Nasal cavity respiratory epithelium epithelial cell of viscerocranial mucosa (primary cell): ENCODE measurements at places on chromosomes 2 and 18. TPM values are rescaled to one million over a fixed set of nuclear protein-coding genes. Genes with fewer than 3 reads are reported as not detected.

Gene TNFAIP6
- total RNA-seq = not detected in 2 replicates

Gene AGXT
- not detected in 2 replicates for total RNA-seq

Gene AMER3
- not detected in 2 replicates for total RNA-seq

Gene UGT1A7
- total RNA-seq = under 0.01 and 1.3 TPM in 2 replicates

Gene RNU2-63P
- 51.9 TPM in 1 of 2 replicates, not detected in the other for total RNA-seq

Gene LRATD1
- total RNA-seq = 25.7 and 27.0 TPM in 2 replicates

Gene CTNNA2
- total RNA-seq = not detected in 2 replicates

Gene VIT
- not detected in 2 replicates for total RNA-seq

Gene ANKRD62
- total RNA-seq = under 0.01 TPM in 1 of 2 replicates, not detected in the other

Gene MFSD2B
- total RNA-seq = 0.07 TPM in 1 of 2 replicates, not detected in the other

Gene ATP6V1B1
- 0.21 and 0.34 TPM in 2 replicates for total RNA-seq

Gene BCL2
- total RNA-seq = 1.4 and 1.8 TPM in 2 replicates

Gene TLX2
- not detected in 2 replicates for total RNA-seq

Gene TTN
- total RNA-seq = under 0.01 TPM in 2 replicates

Gene DSG1
- 0.07 and 4.4 TPM in 2 replicates for total RNA-seq

Gene LGALSL
- total RNA-seq = 17.7 and 36.9 TPM in 2 replicates

Gene NEB
- total RNA-seq = 0.68 and 3.3 TPM in 2 replicates

Gene DOK6
- 0.07 TPM in 1 of 2 replicates, not detected in the other for total RNA-seq

Gene BOK
- total RNA-seq = 16.4 and 26.1 TPM in 2 replicates

Gene GALM
- total RNA-seq = 1.7 and 2.6 TPM in 2 replicates

Gene VWA3B
- total RNA-seq = 0.07 and 0.34 TPM in 2 replicates

Gene SAG
- not detected in 2 replicates for total RNA-seq
